ENCODE measurements at places on chromosomes 2 and 18.
A peak's percentile ranks its signal among the peaks of the same experiment; 100 is the strongest.

- no peaks in the 10 kb centered on the region for H3K36me3 ChIP-seq
- H3K27ac ChIP-seq = no peak overlapping the region
- H3K4me1 ChIP-seq = no peaks in the 10 kb centered on the region
- H3K4me3 ChIP-seq = no peak overlapping the region
- no peaks in the 10 kb centered on the region for H3K27me3 ChIP-seq
- no peak for DNase-seq
Observed at GRCh38 chr2:103809941-103810441, 1043.9 kb upstream of the POU3F3 start.

DNA sequence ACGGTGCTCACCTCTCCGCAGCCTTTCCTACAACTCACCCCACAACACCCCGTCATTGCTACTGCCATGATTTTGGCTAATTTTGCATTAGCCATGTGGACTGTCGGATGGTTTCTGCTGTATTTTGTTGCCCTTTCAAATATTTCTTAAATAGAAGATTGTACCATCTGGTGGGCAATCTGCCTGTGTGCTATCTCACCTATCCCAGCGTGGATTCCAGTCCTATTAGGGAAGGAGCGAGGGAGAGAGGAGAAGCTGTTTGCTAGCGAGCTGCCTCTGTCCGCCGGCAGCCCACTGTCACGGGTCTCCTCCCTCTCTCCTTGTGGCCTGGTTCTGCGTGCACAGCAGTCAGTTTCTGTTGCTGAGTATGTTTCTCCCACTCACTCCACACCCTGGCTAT, 336.2 kb downstream of the TXNL1 start:
- H3K27me3 ChIP-seq = no peaks in the 10 kb centered on the region
- H3K4me3 ChIP-seq = no peak overlapping the region
- H3K27ac ChIP-seq = no peak overlapping the region
- DNase-seq = no peak

DNA sequence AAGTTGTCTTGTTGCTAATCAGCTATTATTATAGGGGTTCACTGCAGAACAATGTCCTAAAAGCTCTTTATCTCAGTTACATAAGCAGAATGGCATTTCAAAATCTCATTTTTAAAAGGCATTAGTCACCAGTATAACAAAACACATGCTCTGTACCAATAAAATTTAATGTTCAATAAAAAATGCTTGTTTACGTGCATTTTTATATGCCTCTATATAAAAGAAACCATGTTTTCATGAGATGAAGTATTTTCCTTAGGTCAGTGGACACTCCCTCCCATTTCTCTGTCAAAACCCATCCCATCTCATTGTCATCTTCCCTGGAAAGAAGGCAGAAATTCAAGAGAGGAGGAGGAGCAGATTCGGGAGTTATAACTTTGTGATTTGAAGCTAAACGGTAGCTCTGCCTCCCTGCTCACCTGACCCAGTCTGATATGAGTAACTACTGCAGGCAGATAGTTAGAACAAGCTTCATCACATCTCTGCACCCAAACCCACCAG, 231.9 kb upstream of the SIX2 start:
- peaks cover 15% of the 10 kb centered on the region for H3K4me1 ChIP-seq
- no peaks in the 10 kb centered on the region for H3K36me3 ChIP-seq
- no peak for DNase-seq
- H3K27ac ChIP-seq = no peak overlapping the region
- peaks cover 21% of the 10 kb centered on the region for H3K27me3 ChIP-seq

- DNase-seq = no peak
- peaks cover 23% of the 10 kb centered on the region for H3K4me1 ChIP-seq
- no peak overlapping the region for H3K4me3 ChIP-seq
- H3K36me3 ChIP-seq = no peaks in the 10 kb centered on the region
- H3K27me3 ChIP-seq = no peaks in the 10 kb centered on the region
- H3K27ac ChIP-seq = no peak overlapping the region
Observed at GRCh38 chr2:40030456-40030975, 251.5 kb upstream of the THUMPD2 start.

- no peaks in the 10 kb centered on the region for H3K4me1 ChIP-seq
- no peak for DNase-seq
- no peak overlapping the region for H3K4me3 ChIP-seq
- H3K36me3 ChIP-seq = no peaks in the 10 kb centered on the region
- peaks cover 31% of the 10 kb centered on the region for H3K27me3 ChIP-seq
Observed at GRCh38 chr2:239460780-239461179, 60.0 kb upstream of the HDAC4 start.

- no peak overlapping the region for H3K4me3 ChIP-seq
- H3K27me3 ChIP-seq = peaks cover 8% of the 10 kb centered on the region
- no peaks in the 10 kb centered on the region for H3K4me1 ChIP-seq
Observed at GRCh38 chr2:226234187-226234586, 565.4 kb downstream of the IRS1 start.

GRCh38 chr2:205683502-205684367, 1.4 kb downstream of the NRP2 start:
- peak overlapping the region; percentile 20 for H3K27ac ChIP-seq
- H3K27me3 ChIP-seq = peaks cover 9% of the 10 kb centered on the region
- H3K36me3 ChIP-seq = no peaks in the 10 kb centered on the region
- no peak for DNase-seq

GRCh38 chr2:160934263-160934662, 226.0 kb upstream of the TANK start:
- no peak overlapping the region for H3K27ac ChIP-seq
- H3K4me3 ChIP-seq = no peak overlapping the region
- H3K4me1 ChIP-seq = no peaks in the 10 kb centered on the region
- no peaks in the 10 kb centered on the region for H3K36me3 ChIP-seq
- peaks cover 12% of the 10 kb centered on the region for H3K27me3 ChIP-seq
- no peak for DNase-seq

- H3K27ac ChIP-seq = no peak overlapping the region
- peaks cover 19% of the 10 kb centered on the region for H3K4me1 ChIP-seq
- no peaks in the 10 kb centered on the region for H3K36me3 ChIP-seq
- H3K27me3 ChIP-seq = no peaks in the 10 kb centered on the region
- no peak for DNase-seq
Observed at GRCh38 chr2:218023636-218024035, 20.8 kb upstream of the TNS1 start.

GRCh38 chr2:138515092-138515491, 13.5 kb downstream of the SPOPL start:
- H3K27me3 ChIP-seq = no peaks in the 10 kb centered on the region
- peaks cover 67% of the 10 kb centered on the region for H3K4me1 ChIP-seq
- H3K27ac ChIP-seq = no peak overlapping the region
- H3K4me3 ChIP-seq = no peak overlapping the region

DNA sequence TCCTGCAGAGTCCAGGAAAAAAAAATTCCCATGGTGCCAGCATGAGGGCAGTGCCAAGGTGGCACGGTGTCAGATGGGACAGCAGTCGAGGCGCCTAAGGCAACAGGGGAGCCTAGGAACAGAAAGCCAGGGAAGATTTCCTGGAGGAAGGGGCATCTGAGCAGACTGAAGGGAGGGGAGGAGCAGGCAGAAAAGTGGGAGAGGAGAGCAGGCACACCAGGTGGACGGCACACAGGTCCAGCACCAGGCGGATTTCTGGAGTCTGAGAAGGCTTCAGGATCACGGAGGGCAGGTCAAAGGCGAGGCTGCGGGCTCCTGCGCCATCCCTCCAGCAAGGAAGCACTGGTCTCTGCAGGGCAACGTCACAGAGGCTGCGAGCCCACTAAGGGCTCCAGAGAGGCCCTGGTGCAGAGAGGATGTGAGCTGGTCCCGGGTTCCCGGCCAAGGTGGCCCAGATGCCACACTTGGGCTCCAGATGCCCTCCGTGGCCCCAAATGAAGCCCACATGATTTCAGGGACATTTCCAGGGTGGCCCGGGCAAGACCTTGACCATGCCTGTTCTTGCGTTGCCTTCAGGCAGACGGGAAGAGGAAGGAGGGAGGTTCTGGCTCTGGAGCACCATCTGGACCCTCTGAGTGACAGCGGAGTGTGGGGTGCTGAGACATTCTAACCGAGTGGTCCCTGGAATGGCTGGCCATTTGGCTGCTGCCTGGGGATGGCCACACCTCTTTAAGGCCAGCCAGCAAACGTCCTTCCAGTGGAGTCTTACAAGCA, 4.1 kb downstream of the HS6ST1 start:
- peaks cover 15% of the 10 kb centered on the region for H3K36me3 ChIP-seq
- H3K4me3 ChIP-seq = no peak overlapping the region
- H3K4me1 ChIP-seq = peaks cover 78% of the 10 kb centered on the region
- H3K27ac ChIP-seq = no peak overlapping the region
- DNase-seq = no peak

GRCh38 chr18:50313031-50313607, 25.6 kb upstream of the CXXC1 start:
- peaks cover 38% of the 10 kb centered on the region for H3K4me1 ChIP-seq
- H3K36me3 ChIP-seq = no peaks in the 10 kb centered on the region
- H3K27ac ChIP-seq = peak overlapping the region; percentile 97

- DNase-seq = no peak
- H3K4me3 ChIP-seq = no peak overlapping the region
- H3K4me1 ChIP-seq = no peaks in the 10 kb centered on the region
Observed at GRCh38 chr18:22470248-22471235, 52.8 kb upstream of the CTAGE1 start.

DNA sequence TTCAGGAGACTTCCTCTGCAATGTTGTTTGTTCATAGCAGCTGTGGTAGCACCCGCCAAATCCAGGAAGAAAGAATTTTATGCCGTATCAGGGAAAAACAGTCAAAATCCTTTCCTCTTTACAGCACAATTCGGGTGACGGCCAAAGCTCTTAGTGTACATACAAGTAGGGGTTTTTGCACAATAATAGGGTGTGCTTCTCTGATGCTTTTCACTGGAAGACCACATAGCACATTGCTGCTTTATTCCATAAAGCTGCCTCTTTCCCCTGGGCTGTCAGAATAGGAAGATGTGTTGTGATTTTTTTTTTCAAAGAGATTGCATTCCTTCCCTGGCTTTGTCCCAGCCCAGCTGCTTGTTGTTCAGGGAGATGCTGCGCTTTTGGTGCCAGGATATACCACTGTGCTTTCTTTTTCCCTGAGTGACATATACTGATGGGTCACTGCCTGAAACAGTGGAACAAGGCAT, 27.2 kb upstream of the LANCL1 start:
- DNase-seq = no peak
- H3K4me3 ChIP-seq = peak overlapping the region; percentile 76
- peaks cover 33% of the 10 kb centered on the region for H3K27me3 ChIP-seq
- H3K4me1 ChIP-seq = peaks cover 8% of the 10 kb centered on the region

- no peak overlapping the region for H3K4me3 ChIP-seq
- H3K4me1 ChIP-seq = no peaks in the 10 kb centered on the region
- no peaks in the 10 kb centered on the region for H3K36me3 ChIP-seq
- no peaks in the 10 kb centered on the region for H3K27me3 ChIP-seq
- H3K27ac ChIP-seq = no peak overlapping the region
- DNase-seq = no peak
Observed at GRCh38 chr18:34543356-34543755, 166.7 kb upstream of the DTNA start.

DNA sequence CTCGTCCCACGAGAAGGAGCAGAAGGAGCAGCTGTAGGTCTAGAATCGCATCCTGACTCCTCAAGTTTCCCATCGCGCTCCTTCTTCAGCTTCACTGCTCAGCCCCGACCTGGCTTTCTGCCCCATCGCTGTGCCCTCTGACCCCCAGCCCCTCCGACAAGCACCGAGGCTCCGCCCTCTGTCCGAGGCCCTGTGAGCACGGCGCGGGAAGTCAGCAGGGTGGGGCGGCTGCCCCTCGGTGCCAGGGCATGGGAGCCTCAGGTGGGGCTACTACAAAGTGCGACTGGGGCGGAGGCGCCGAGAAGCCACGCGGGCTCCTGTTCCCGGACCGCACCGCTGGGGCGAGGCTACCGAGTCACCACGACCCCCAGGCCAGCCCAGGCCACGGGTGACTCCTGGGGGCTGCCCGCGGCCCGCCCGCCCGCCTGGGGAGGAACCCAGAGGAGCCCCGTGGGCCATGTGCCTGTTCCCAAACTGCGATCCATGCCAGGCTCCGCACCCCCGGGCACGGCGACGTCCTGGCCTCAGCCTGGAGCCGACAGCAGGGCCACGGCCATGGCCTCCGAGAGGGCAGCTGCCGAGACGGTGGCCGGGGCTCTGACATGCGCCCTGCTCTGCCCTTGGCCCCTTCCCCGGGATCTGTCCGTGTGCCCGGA, 36.6 kb upstream of the ID2 start:
- H3K27me3 ChIP-seq = no peaks in the 10 kb centered on the region
- DNase-seq = no peak
- no peak overlapping the region for H3K4me3 ChIP-seq
- no peak overlapping the region for H3K27ac ChIP-seq

GRCh38 chr2:178204977-178205376, 10.7 kb downstream of the OSBPL6 start:
- H3K4me3 ChIP-seq = no peak overlapping the region
- no peaks in the 10 kb centered on the region for H3K4me1 ChIP-seq
- H3K27me3 ChIP-seq = peaks cover 23% of the 10 kb centered on the region
- no peak for DNase-seq

- DNase-seq = no peak
- H3K27me3 ChIP-seq = no peaks in the 10 kb centered on the region
- H3K4me1 ChIP-seq = peaks cover 2% of the 10 kb centered on the region
- no peak overlapping the region for H3K4me3 ChIP-seq
- H3K36me3 ChIP-seq = no peaks in the 10 kb centered on the region
Observed at GRCh38 chr2:191869781-191870180, 22.9 kb upstream of the CAVIN2 start.

- no peaks in the 10 kb centered on the region for H3K36me3 ChIP-seq
- no peak overlapping the region for H3K27ac ChIP-seq
- no peak for DNase-seq
- H3K27me3 ChIP-seq = peaks cover 54% of the 10 kb centered on the region
- H3K4me1 ChIP-seq = peaks cover 4% of the 10 kb centered on the region
Observed at GRCh38 chr2:136766073-136766404, 694 bp downstream of the THSD7B start.

GRCh38 chr2:108941161-108941665, 47.8 kb downstream of the EDAR start:
- DNase-seq = no peak
- no peaks in the 10 kb centered on the region for H3K36me3 ChIP-seq
- no peak overlapping the region for H3K4me3 ChIP-seq
- H3K27me3 ChIP-seq = no peaks in the 10 kb centered on the region
- peaks cover 25% of the 10 kb centered on the region for H3K4me1 ChIP-seq
- H3K27ac ChIP-seq = no peak overlapping the region

DNA sequence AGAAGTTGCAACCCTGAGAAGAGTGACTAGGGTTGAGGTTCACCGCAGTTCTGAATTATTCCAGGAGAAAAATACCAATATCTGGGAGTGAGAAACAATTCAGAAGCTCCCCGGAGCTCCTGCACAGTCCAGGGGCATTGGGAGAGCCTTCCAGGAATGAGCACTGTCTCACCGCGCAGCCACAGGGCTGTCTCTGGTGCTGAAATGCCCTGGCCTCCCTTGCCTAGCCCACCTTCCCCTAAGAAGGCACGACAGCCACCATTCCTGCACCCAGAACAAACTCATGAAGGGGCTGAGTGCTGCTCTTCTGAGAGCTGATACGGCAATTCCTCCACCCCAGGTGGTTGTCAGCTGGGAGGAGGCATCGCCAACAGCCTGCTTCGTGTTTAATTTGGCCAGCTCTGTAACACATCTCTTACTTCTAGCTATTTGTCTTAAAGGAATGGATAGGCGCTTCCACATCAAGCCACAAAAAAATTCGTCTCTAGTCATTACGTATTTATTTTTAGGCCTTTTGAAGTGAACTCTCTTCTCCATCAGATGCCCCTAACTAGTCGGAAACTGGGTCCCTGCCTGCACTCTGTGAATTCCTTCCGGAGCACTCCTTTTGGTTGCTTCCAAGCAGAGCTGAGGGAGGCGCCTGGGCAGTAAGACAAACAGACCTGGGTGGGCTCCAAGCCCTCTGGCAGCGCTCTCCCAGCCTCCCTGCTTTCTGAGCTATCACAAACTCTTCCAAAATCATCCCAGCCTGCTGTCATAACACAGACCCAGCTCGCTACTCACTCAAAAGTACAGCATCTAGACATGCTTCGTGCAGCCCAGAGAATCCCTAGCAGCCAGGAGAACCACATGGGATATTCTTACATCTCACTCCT, 120.5 kb upstream of the CCDC68 start:
- DNase-seq = no peak
- peak overlapping the region; percentile 44 for H3K27ac ChIP-seq
- H3K4me1 ChIP-seq = peaks cover 21% of the 10 kb centered on the region
- H3K4me3 ChIP-seq = no peak overlapping the region

All from stimulated activated naive B cell treated with anti-CD40 and anti-IgM and Interleukin-4, amounts not matched to agents 10 μg/mL and 1 μg/mL and 100 μg/mL, for 72 hours (primary cell).